ENCODE measurements at places on chromosomes 13 and 19.

DNA sequence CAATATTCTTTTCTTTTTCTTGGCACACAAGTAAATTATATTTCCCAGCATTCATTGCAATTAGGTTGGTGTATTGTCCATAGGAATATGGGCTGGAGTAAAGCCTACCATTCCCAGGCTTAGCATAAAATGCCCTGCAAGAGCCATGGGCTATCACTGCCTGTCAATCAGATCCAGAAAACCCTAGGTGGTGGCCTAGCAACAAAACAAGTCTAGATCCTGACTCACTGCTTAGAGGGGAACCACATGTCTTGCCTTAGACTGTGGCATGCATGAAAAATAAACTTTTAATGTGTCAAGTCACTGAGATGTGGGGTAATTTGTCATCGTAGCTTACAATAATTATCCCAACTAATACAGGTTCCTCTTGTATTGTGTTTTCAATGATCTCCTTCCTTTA, 16.2 kb downstream of the SOX21 start:
- DNase-seq, result no peak

- DNase-seq, result no peak
These were observed 112.9 kb downstream of the TUBA3C start for GRCh38 chr13:19068691-19069090.

DNA sequence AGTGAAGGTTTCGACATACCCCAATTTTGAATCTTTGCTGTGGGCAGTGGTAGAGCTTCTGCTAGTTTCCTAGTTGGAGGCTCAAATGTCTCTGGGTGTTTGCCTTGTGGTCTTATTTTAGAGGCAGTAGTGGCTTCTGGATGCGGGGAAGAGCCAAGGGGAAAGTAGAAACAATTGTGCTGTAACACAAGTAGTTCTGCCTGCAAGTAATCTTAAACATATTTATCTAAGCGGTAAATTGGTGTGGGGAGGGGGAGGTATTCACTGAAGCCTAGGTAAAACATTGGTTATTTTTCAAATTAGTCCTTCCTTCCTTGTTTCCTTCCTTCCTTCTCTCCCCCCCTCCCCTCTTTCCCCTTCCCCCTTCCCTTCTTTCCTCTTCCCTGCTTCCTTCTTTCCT, at the start of gene PCDH20:
Gene PCDH20 (minus strand): TSS at position 101 of the 400 bp plus-strand sequence. CDS start 691 bp downstream, outside the sequence.
- no peak for DNase-seq

DNA sequence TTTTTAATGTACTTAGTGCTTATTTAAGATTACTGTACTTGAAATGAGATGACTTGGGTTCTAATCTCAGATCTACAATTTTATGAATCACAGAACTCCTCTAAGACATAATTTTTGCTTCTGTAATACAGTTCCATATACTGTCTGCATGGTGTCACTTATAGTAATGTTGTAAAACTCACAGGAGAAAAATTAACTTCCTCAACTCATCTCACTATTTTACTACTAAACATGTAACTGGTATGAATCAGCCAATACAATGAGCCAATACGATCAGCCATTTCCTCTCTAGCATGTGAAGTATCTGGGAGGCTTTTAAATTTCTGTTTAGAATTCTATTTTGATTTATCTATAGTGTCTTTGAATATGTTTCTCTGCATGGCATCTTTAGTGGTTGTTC, 85.3 kb downstream of the NHLRC3 start:
- DNase-seq, result no peak

GRCh38 chr19:46787331-46788261, 798 bp downstream of the SLC1A5 start:
- peak; percentile 26 for DNase-seq

GRCh38 chr13:93589788-93590187, 363.2 kb downstream of the GPC6 start:
- no peak for DNase-seq

DNA sequence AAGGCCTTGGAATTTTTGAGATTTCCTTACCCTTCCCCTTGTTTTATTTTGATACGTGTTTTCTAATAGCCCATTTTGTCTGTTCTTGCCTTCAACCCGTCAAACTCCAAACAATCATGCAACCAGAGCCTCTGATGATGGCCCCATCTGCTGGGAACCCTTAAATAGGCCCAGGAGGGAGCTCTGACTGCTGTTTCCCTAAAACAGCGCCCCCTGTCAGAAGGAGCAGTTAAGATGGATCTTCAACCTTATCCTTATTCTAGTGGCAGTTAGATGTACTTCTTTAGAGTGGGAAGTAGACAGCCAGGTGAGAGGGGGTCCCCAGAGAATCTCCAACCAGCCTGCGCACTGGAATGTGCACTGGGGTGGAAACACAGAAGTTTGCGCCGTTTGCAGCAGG, 1031.0 kb upstream of the PCDH9 start:
- no peak for DNase-seq

DNA sequence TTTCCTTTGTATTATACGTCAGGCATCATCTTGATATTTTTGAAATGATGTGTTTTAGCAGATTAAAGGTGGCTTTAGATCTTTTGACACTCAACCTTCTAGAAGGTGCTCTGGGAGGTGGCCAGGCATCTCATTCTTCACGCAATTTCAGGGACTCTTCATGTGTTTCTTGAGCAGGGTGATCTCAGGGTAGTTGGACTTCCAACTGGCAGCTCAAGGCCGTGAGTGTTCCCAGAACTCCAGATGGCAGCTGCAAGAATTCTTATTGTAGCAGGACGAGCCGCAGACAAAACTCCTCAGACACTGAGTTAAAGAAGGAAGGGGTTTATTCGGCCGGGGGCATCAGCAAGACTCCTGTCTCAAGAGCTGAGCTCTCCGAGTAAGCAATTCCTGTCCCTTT, 82.5 kb upstream of the UBAC2 start:
- DNase-seq, result no peak

GRCh38 chr13:105960326-105960725, 575.1 kb downstream of the EFNB2 start:
- no peak for DNase-seq

GRCh38 chr19:6802336-6803035, 30.0 kb downstream of the VAV1 start:
- DNase-seq, result peak; percentile 71

DNA sequence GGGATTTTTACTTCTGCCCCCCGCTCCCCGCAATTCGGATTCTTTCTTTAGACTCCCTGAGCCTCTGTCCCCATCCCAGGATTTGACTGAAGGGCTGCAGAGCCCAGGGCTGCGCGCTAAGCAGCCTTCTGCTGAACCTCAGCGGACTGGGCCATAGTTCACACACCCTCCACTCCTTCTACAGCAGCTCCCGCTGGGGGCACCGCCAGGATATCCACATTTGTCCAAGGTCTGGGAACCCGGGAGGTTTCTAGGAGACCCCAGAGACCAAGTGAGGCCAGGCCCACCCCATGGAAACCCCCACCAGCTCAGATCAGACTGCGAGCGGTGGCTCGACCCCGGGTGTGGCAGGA, 463.3 kb downstream of the ITGBL1 start:
- no peak for DNase-seq

DNA sequence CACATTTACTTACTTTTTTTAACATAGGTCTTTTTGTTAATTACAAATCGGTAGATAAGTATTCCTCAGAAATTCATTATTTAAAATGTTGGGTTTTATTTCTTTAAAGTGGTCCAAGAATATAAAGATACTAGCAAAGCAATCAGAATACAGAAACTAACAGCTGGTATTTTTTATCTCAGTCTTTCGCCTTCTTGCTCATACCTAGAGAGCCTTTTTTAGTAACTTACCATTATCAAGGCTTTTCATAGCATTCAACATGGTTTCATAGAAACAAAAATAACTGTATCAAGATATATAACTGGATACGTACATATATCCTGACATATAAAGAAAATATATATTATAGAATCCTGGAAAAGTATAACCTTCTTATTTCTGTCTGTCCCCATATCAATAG, 227.8 kb upstream of the MIR17HG start:
- no peak for DNase-seq

GRCh38 chr13:73090116-73090822, 31.5 kb downstream of the KLF5 start:
- DNase-seq, result no peak

- no peak for DNase-seq
These were observed 20.4 kb downstream of the RBM26 start for GRCh38 chr13:79385694-79386093.

- DNase-seq, result no peak
These were observed 340.0 kb upstream of the GPC6 start for GRCh38 chr13:92886535-92887077.

GRCh38 chr19:46713781-46714443, 3.0 kb downstream of the PRKD2 start:
- DNase-seq, result peak; percentile 57

GRCh38 chr19:52248241-52248640, 21.1 kb upstream of the ZNF766 start:
- DNase-seq, result peak; percentile 44

DNA sequence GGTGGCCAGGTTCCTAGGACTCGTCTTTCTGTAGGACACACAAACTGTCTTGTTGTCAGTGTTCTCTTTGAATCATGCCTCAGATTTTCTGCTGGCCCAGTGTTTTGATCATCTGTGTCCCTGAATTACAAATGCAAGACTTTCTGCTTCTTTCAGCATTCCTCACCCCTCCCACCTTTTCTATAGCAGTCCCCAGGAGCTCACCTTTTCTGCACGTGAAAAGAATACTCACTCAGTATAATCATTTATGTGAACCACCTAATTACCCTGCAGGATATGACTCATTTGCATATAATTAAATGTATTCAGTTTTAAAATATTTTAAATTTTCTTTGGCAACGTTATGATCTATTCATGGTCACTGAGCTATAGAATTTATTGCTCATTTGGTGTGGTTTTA, 389.2 kb downstream of the ITGBL1 start:
- no peak for DNase-seq

- no peak for DNase-seq
These were observed 29.7 kb downstream of the ATP11A start for GRCh38 chr13:112719556-112719955.

DNA sequence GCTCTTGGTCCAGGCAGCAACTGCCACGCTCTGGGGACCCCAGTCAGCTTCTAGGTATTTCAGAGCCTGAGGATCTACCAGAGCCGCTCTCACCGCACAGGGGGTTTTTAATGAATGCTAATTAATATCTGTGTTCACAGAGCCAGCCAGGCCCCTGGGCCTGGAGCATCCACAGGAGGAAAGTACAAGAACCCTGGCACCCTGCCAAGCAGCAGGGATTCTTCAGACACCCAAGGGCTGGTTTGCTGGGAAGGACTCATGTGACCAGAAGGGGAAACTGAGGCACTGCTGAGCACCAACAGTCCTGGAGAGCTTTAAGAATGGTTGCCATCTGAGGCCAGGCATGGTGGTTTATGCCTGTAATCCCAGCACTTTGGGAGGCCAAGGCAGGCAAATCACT, 38.0 kb upstream of the ADGRE5 start:
- DNase-seq, result no peak

DNA sequence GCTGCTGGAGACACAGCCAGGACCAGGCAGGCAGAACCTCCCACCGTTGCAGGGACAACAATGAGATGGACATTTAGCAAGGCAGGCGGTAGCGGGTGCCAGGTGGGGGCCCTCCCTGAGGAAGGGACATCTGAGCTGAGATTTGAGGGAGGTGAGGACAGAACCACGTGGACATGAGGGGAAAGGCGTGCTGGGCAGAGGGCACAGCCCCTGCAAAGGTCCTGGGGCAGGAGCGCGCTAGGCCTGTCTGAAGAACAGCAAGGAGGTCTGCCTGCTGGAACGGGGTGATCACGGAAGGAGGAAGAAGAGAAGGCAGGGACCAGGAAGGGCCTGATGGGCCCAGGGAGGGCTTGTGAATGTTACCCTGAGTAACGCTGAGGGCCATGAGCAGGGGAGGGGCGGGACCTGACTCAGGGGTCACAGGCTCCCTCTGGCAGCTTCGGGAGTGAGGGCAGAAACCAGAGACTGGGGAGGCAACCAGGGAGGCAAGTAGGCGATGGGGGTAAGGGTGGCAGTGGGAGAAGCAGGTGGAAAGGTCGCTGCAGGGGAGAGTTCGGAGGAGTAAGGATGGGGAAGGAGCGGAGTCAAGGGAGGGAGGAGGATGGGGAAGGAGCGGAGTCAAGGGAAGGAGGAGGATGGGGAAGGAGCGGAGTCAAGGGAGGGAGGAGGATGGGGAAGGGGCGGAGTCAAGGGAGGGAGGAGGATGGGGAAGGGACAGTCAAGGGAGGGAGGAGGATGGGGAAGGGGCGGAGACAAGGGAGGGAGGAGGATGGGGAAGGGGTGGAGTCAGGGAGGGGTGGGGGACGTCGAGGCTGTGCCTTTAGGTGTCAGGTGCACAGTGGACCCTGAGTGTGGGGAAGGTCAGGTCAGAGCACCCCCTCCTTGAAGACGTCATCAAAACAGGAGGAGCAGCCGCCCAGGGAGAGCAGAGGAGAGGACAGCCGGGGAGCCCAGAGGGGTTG, 15.7 kb upstream of the B3GNT3 start:
- no peak for DNase-seq

- DNase-seq, result no peak
These were observed 37.4 kb upstream of the GATAD2A start for GRCh38 chr19:19368087-19368486.

DNA sequence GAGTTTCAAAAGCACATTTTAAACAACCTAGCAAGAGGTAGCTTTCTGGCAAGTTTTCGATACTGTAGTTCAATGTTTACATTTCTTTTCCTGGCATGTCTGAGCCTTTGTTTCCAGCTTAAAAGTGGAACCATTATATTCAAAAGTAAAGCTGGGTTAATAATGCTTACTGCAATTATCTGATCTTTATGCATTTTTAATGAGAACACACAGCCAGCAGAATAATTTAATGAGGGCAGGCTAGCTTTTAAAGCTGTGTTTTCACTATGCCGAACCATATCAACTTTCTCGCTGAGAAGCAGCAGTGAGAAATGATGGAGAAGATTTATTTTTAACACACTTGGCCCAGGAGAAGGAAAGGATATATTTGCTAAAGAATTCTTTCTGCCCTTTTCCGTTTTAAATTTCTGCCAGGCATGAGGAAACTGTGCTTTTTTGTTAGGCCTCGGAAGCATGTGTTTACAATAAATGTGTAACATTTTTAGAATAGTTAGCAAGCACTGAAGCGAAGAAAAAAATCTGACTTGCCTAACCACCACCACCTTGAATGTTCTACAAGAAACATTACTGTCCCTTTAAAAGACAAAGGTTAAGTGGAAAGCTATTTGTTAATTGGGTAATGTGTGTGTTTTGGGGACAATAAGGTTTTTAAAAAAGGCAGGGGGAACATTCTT, 1.0 kb downstream of the MBNL2 start:
- no peak for DNase-seq

Measured in stimulated activated CD8-positive, alpha-beta memory T cell treated with anti-CD3 and anti-CD28 coated beads, Interleukin-2, amount 100 ng/mL, for 48 hours (primary cell).